Stimulated activated CD8-positive, alpha-beta memory T cell treated with anti-CD3 and anti-CD28 coated beads, Interleukin-15, amount 100 ng/mL, for 48 hours (primary cell): ENCODE measurements at places on chromosomes 3 and 15.

DNA sequence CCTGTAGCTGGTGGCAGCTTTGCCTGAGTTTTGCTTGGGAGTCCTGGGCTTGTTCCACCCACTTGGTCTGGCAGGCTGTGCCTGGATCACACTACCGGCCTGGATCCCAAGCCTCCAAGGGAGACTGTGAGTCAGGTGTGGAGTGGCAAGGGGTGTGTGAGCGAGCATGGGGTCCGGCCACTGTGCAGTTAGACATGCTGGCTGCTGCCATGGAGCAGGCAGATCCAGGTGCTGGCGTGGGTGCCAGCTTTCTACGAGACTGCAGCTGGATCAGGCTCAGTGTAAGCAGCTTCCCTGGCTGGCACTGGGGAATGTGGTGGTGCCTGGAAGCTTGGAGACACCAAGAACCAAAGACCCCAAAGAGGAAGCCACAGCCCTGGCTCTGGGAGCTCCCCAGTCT is 102.0 kb upstream of the BNIP2 start:
- no peak for DNase-seq

DNA sequence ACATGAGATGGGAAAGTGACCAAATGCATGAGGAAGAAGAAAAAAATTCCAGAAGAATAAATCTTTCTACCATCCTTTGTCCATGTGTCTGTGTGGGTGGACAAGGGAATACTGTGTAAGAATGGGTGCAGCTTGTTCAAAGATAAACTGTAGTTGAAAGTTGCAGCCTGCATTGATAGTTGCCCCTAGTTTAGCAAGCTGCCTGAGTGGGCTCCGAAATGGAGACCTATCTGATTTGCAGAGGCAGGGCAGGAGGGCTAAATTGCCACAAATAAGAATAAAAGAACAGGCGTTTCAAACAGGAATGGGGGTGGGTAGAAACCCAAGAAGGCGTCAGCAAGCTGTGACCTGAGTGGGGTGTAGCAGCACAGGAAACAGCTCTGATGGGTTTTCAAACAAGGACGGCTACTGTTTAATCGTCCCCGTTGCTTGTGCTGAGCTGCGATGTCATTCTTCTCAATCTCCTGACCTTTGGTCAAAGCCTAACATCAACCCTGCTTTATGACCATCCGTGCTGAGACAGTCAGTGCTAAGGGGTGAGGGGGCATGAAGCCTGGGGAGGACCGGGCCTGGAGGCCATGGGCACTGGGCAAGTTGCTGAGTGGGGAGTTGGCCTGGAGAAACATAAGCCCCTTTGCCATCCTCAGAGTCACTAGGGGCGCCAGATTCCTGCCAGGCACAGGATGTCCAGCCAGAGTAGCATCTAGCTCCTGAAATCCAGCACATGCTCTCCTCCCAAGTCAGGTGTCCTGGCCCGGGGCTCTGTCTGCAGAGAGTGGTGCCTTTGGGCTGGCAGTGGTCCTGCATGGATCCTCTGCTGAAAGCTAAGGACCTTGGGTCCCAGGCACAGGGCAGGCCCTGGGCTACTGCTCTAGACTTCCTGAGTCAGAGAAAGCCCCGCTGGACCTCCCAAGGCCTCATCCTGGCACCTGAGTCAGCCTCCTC is 19.2 kb upstream of the C15orf39 start:
- no peak for DNase-seq

DNA sequence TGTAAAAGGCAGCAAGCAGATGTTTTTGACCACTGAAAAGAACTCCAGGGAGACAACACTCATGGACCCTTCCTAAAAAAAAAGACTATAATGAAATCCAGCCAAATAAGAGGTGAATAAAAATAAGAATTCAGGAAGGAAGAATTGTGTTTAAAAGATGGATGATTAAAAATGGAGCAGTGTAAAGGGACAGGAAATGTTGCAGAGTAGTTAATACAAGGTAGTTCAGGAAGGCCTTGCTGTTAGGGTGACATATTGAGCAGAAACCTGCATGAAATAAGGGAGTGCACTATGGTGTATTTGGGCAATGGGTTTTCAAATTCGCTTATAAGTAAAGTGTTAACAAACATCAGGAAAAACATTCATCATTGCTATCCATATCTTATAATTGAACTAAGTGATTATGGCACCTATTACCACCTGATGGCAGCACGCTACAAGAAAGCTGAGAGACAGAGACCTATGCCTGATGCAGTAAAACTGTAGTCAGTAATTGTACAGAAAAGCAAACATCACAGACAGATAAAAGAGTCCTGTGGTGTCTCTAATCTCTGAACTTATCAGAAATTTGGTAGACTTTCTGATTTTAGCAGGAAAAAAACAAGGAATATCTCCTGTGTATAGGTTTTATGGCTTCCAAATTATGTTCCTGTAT is 5.8 kb upstream of the DBR1 start:
- DNase-seq = no peak

GRCh38 chr3:20043396-20043795 is 3.1 kb downstream of the KAT2B start:
- no peak for DNase-seq

DNA sequence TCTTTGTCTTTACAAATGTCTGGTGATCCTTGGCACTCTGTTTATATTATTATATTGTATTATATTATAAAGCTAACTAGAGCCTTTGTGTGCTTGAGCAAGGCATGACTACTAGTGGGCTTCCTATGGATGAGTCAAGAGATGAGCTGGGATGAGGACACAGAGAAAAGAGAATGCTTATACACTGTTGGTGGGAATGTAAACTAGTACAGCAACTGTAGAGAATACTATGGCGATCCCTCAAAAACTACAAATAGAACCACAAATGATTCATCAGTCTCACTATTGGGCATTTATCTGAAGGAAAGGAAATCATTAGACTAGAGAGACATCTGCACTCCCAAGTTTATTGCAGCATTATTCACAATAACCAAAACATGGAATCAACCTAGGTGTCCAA is 40.8 kb upstream of the MED12L start:
- no peak for DNase-seq

DNA sequence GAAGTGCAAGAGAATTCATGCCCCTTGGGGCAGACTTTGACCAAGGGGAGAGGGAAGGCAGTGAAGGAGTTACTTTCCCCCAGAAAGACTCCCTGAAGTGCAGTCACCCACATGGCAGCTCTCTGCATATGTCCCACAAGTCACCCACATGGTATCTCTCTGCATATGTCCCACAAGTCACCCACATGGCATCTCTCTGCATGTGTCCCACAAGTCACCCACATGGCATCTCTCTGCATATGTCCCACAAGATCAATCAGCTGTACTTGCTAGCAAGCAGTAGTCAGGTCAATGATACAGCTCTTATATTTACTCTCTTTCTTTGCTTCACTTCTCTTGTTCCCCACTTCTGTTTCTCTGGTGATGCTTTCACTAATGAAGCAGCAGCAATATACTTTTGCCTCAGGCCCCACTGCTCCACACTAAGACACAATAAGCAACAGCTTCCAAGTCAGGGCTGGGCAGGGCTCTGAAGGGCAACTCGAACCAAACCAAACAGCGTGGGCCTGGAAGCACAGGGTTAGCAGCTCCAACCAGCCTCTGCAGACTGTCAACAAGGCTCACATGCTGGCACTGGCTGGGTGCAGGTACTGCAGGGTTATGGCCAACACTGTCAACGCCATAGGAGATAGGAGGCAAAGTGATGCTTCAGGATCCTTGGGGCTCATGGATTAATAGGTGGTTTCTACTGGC is 46.7 kb downstream of the THBS1 start:
- DNase-seq = no peak

DNA sequence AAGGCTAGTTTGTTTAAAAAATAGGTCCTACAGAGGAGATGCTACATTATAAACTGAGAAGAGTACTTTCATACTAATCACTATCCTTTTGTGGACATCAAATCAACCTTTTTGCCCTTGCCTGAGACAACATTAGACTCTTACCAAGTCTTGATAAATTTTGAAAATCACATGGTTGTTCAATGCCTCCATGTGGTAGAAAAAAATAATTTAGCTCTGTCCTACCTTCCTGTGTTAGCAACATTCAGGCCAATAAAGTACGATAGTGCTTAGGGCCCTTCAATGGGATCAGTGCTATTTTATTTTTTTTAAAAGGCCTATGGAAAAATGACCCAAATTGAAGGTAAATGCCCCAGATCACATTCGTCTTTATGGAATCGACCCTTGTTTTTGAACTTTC is 5.0 kb upstream of the UBE2E1 start:
- DNase-seq = no peak

- DNase-seq = no peak
Observed at GRCh38 chr3:147963711-147964110, 554.5 kb downstream of the ZIC1 start.

DNA sequence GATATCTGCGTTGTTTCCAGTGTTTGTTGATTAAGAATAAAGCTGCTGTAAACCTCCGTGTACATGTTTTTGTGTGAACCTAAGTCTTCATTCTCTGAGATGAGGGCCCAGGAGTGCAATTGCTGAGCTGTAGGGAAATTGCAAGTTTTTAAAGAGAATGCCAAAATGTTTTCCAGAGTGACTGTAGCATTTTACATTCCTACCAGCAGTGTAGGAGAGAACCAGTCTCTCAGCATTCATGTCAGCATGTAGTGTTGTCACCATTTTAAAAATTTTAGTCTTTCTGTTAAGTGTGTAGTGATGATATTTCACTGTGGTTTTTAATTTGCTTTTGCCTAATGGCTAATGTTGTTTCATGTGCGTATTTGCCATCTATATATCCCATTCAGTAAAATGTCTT is 3.4 kb upstream of the MGLL start:
- no peak for DNase-seq

GRCh38 chr3:116179091-116179490 is 266.2 kb downstream of the LSAMP start:
- DNase-seq = no peak

DNA sequence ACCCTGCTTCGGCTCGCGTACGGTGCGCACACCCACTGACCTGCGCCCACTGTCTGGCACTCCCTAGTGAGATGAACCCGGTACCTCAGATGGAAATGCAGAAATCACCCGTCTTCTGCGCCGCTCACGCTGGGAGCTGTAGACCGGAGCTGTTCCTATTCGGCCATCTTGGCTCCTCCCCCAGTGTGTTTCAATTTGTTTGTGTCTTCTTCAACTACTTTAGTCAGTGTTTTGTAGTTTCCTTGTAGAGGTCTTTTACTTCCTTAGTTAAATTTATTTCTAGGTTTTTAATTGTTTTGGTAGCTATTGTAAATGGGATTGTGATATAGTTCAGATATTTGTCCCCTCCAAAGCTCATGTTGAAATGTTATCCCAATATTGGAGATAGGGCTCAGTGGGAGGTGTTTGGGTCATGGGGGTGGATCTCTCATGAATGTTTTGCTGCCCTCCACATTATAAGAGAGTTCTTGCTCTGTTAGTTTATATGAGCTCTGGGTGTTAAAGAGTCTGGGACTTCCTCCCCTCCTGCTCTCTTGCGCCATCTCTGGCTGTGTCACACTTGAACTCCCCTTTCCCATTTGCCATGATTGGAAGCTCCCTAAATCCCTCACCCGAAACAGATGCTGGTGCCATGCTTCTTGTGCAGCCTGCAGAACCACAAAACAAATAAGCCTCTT is 304.4 kb downstream of the DOCK3 start:
- no peak for DNase-seq

DNA sequence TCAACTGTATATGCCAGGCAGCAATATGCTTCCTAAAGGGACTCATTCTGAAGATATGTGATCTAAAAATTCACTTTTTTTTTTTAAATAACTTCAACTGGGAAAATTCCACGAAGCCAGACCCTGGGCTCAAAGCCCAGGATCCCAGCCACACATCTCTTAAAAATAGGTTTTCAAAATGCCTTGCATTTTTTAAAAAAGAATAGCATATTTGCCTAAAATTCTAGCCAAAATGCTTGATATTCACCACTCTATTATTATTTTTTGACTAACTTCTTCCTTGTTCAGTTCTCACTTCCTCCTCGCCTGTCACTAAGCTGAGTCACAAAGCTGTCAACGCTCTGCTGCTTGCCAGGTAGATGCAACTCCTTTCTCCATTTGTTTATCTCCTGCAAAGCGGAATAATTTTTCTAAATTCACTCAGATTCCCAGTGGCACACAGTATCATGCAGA is 28.0 kb upstream of the VGLL4 start:
- no peak for DNase-seq

DNA sequence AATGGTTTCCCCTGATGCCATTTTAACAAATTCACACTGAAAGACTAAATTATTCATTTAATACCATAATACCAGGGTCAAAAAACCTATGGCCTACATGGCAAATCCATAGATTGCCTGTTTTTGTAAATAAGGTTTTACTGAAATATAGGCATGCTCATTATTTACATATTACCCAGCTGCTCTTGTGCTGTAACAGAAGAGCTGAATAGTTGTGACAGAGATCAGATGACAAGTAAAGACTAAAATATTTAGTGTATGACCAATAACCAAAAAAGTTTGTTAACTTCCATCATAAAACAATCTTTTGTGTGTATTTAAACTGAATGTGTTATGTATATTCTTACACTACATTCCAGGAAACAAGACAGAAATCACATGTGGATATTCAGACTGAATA is 60.2 kb downstream of the DENND4A start:
- DNase-seq = no peak

DNA sequence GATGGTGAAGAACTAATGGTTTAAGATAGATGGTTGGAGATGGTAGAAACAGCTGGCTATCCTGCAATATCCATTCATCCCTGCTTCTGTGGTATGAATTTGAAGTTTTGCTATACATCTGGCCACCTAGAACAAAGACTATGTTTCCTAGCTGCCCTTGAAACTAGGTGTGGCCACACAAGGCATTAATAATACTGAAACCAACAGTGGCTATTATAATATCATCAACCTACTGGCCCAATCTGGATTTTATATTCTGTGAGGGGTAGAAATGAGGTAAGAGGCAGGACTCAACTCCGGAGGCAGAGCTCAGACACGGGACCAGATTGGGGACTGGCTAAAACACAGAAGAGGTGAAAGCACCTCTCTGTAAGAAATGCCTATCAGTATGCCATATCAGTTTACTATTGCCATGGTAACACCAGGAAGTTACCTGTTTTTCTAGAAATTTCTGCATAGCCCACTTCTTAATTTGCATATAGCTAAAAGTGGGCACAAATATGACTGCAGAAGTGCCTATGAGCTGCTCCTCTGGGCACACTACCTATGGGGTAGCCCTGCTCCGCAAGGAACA is 8.4 kb downstream of the IFT80 start:
- no peak for DNase-seq

- DNase-seq = no peak
Observed at GRCh38 chr3:64152086-64152485, 73.2 kb downstream of the PRICKLE2 start.
